ENCODE measurements at places on chromosomes 12 and 14.

DNA sequence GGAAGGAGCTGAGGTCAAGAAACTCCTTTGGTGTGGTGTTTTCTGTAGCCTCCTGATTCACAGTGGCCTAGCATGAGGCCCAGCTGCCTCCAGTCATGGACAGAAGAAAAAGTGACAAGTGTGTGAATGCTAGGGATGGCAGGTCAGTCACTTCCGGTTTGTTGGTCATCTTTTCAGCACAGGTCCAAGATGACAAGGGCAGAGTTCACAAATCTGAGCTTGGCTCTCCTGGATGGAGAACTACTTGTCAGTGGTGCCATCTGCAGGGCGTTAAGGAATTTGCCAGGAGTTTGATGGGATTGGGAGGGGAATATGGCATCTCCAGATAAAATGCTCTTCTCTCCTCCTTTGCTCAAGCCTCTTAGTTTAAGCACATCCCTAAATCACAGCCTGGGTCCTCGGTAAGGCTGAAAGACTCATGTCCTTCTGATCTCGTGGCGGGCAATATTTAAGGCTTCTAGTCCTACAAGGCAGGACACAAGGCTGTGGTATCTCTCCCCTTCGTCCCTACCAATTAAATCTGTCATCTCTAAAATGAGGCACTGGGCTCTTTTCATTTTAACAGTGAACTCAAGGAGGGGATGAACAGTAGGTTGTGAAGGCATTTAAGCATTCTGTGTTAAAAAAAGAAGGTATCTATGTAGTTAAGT is 10.0 kb downstream of the TUBA1B start:
- DNase-seq, result peak; percentile 28

DNA sequence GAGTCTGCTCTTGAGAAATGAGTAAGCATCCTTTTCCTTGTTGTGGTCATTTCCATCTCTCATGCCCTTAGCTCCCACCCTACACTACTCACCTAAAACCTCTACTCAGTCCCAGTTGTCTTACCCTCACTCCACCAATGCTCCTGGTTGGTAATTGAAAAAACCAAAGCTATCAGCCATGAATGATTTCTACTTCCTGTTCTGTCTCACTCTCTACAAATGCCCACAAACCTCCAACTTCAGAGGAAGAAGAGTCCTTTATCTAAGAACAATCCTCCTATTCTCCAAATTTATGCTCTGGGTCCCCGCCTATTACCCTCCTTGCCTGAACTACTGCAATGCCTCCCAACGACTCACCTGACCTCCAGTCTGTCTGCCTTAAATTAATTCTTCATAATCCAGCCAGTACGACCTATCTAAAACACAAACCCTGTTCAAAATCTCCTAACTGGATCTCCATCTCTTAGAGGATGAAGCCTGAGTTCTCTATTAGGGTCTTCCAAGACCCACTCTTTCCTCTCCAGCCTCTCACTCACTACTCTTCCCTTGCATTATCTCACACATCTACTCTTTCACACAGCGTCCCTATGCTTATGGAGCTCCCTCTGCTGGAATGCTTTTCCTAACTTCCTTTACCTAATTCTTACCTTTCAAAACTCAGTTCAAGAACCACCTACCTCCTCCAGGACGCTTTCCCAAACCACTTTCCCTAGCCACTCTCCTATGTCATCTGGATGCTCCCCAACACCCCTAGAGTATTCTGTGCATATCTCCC is 2.2 kb downstream of the DHRS1 start:
- no peak for DNase-seq

- no peak for DNase-seq
Measured at GRCh38 chr14:95769976-95770375, 56.1 kb upstream of the TCL1A start.

- DNase-seq, result no peak
Measured at GRCh38 chr12:49335955-49336644, 888 bp downstream of the C1QL4 start.

DNA sequence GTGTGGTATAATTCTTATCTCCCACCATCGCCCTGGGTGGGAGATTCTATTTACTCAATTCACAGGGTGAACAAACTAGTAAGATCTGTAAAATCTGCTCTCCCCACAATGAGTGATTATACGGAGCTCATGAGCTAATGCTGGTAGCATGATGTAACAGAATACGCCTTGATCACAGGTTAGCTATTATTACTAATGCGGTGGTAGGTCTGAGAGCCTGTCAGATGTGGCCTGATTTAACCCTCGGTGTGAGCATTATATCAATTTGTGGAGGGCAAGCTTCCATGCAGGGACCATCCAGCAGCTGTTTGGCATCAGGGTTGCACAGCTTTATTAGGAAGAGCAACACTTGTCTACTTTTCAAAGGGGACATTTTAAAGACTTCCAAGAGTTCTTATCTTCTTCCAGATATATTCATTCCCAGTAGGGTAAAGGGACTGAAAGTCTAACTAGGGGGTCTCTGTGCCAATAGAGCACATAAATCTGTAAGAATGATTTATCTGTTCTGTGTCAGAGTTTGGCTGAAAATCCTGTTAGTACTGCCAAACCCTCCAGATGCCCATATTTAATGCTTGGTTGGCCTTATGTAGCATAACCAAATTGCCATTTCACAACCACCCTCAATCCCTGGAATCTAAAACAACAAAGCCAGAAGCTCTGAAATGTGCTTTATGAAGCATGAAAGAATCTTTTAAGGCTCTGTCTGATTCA is 18.7 kb downstream of the TSHR start:
- no peak for DNase-seq

GRCh38 chr14:100652744-100653143 is 65.5 kb upstream of the BEGAIN start:
- no peak for DNase-seq

- DNase-seq, result no peak
Measured at GRCh38 chr14:103662029-103662428, 33.0 kb downstream of the KLC1 start.

GRCh38 chr12:105736498-105736897 is 402.3 kb downstream of the NUAK1 start:
- no peak for DNase-seq

DNA sequence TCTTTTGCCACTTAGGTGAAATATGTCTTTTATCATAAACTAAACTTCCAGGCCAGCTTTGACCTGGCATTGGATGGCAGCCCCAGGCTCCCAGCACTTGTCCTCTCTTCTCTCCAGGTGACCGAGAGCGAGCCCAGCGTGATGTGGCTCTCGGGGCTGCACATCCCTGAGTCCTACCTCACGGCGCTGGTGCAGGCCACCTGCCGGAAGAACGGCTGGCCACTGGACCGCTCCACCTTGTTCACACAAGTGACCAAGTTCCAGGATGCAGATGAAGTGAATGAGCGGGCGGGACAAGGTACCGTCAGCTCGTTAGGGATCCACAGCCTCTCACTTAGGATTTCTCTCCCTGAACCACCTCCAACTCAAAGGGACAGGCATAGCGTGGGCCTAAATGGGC is 39.4 kb downstream of the CCDC92 start:
- no peak for DNase-seq

GRCh38 chr12:105799103-105799502 is 339.7 kb downstream of the NUAK1 start:
- DNase-seq, result no peak

DNA sequence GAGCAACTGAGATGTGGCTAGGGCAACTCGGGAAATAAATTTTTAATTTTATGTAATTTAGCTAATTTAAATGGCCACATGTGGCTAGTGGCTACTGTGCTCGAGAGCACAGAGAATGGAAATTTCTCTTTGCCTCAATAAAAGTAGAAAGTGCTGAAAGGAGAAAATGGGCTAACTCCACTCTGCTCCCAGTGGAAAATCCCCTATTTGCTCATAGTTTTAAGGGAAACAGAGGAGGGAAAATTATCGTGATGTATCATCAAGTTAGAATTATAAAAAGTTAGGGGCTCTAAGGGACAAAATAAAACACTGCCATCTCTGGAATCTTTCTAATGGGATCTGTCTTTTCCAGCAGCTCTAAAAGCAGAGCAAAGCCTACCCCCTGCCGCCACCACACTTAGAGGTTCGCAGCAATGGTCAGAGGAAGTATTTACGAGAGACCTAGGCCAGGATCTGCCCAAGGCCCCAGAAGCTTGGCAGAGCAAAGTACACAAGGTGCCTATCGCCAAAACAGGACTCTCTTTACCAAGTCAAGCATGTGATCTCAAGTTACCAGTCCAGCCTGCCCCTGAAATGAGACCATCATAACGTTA is 220.7 kb downstream of the PPM1H start:
- no peak for DNase-seq

GRCh38 chr12:46556105-46556559 is 183.6 kb upstream of the SLC38A2 start:
- no peak for DNase-seq

DNA sequence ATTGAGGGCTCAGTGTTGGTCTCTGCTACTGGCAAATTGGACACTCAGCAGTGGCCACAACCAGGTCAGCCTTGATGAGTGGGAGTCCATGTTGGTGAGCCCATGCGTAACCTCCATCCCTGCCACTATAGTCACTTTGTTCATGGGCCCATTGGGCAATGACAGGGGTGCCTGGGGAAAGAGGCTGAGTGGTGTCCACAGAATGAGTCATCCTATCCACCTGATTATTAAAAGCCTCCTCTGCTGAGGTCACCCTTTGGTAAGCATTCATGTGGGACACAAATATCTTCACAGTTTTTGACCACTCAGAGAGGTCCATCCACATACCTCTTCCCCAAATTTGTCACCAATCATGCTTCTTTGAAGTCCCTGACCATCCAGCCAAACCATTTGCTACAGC is 50.0 kb downstream of the FIGNL2 start:
- no peak for DNase-seq

GRCh38 chr12:124813782-124814181 is 49.9 kb downstream of the SCARB1 start:
- DNase-seq, result no peak

DNA sequence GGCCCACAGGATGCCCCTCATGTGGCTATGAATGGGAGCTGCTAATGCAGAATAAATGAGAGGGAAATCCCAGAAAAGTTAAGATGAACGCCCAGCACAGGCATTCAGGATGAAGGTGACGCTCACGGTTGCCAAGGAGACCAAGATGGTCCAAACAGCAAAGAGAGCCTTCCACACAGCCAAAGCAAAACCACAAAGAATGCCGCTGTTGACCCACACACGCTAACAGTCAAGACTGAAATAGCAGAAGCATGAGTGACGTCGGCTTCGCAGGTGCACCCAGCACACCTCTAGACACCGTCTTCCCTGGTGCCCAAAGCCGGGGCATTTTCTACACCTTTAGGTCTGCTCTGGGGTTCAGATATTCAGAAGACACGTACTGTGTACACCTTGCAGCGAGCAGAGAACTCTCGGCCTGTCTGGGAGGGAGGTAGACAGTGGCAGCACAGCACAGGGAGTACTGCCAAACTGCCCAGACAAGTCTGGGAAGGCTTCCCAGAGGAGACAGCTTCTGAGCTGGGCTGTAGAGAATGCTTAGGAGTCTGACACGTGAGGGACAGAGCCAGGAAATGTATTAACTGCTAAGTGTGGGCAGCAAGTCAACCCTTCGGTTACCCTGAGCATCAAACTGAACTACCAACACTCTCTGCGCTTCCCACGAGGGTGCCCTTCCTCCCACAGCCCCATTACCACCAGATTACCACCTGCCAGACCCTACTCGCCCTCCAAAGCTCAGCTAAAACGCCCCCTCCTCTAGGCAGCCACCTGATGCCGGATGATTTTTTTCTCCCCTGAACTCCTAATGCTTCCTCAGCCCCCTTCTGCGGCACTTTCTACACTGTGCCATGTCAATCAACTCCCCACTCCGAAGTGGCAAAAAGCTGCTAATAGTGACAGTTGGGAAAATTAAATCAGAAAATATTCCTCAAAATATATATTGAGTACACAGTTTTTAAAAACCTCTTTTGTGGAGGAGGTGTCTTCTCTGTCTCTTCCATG is 50.1 kb downstream of the CCDC88C start:
- no peak for DNase-seq

DNA sequence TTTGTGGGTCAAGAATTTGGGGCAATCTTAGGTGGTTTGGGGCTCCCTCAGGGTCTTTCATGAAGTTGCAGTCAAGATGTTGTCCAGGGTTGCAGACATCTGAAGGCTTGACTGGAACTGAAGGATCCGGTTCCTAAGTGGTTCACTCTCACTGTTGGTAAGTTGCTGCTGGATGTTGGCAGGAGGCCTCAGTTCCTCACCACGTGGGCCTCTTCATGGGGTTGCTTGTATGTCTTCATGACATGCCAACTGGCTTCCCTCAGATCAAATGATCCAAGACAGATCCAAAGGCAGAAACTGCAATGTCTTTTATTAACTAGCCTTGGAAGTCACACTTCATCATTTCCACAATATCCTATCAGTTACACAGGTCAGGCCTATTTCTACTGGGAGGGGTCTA is 49.2 kb downstream of the ARF6 start:
- no peak for DNase-seq

DNA sequence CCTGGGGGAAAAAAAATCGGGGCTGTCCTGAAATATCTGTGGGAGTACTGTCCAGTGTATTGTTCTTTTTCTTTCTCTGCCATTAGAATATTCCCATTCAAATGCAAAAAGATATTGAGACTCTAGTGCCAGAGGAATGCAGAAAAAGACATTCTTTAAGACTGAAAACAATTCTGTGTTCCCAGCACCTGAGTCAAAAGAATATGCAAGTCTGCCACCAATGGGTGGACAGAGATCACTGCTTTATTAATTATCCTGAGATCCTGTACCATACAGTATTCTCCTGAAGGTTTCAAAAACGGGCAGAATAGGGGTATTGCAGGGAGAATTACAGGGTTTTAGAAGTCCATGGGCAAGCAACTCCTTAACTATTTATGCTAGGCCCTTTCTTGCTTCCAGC is 361.8 kb downstream of the C12orf50 start:
- no peak for DNase-seq

DNA sequence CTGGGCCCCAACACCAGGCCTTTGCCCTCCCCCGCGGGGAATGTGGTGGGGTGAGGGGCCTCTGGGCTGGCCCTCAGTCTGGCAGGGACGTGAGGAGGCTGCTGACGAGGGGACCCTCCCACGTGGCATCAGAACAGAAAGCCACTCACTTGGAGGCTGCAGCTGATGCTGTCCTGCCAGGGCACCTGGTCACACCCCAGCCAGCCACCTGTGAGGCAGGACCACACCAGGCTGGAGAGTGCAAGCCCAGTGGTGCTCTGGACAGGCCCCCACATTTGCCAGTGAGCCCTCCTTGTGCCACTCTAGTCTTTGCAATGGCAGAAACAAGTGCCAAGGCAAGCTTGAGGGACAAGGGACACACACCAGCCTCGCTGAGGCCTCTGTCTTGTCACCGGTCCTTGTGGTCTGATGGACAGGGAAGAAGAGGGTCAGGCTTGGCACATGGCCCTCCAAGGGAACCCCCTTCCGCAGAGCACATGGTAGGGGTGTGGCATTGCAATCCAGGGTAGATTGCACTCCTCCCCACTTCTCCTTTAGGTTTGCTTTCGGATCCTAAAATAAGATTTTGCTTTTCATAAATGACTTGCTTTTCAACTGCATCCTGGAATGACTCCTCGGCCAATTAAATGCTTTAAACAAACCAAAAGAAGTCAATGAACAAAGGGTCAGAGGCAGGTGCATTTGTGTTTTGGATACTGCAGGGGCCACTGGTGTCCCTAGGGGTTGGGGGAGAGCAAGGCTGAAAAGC is 53.7 kb downstream of the CCDC88C start:
- DNase-seq, result no peak

Measured in NCI-H1930 (cell line).